ENCODE measurements at places on chromosomes 2 and 18.

GRCh38 chr2:78304678-78305077 is 720.8 kb upstream of the REG3G start:
- no peak for DNase-seq

DNA sequence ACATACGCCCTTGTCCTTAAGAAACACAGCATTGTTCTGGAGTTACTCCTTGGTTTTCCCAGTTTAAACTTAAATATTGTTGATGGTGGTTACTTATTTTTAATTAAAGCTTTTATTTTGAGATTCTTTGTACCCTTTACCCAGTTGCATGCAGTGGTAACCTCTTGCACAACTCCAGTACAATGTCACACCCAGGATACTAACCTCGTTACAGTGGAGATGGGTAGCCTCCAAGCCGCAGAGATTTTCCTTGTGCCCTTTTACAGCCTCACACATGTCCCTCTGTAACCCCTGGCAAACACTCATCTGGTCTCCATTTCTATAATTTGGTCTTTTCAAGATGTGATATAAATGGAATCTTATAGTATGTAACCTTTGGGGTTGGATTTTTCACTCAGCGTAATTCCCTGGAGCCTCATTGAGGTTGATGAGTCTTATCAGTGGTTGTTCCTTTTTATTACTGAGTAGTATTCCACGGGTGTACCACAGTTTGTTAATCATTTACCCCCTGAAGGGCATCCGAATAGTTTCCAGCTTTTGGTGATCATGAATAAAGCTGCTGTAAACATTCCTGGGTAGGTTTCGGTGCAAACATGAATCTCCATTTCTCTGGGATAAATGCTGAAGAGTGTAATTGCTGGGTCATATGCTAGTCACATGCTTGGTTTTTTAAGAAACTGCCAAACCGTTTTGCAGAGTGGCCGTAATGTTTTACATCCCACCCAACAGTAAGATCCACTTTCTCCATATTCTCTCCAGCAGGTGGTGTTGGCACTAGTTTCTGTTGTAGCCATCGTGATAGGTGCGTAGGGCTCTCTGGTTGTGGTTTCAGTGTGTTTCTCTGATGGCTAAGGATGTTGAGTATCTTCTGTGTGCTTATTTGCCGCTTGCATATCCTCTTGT is 68.6 kb downstream of the DGKD start:
- no peak for DNase-seq

GRCh38 chr2:69390001-69390400 is 3.0 kb upstream of the GFPT1 start:
- DNase-seq: peak; percentile 77

DNA sequence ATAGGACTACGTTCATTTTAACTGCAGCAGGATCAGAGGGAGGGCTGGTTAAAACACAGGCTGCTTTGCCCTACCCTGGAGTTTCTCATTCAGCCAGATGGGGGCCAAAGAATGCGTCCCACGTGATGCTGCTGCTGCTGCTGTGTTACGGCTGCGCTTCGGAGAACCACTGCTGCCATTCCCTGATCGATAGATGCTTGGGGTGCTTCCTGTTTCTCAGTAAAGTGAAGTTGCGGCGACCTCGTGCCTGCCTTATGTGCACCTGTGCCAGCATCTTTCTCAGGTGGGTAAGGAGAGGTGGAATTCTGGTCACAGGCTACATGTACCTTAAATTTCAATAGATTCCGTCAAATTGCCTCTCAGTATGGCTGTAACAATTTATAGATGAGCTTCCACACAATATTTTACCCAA is 24.7 kb upstream of the TOGARAM2 start:
- peak; percentile 43 for DNase-seq

DNA sequence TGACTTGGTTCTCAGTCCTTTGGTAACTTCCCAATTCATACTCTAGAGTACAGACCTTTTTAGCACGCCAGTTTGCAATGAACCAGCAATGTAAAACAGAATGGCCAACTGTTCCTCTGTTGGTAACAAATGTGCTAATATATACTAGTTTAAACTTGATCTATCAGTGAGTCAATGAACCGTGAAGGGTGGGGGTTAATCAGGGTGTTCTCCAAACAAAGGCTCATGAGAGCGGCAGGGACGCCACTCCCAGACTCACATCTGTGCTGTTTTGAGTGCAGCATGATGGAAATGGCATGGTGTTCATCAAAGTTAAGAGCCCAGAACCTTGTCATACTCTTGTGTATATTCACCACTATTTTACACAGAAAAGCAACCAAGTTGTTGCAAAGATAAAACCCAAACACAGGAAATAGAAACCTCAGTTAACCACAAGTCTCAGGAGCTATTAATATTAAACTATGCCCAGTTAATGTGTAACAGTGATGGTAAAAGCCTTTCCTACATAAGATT is 70.3 kb downstream of the CERKL start:
- no peak for DNase-seq

DNA sequence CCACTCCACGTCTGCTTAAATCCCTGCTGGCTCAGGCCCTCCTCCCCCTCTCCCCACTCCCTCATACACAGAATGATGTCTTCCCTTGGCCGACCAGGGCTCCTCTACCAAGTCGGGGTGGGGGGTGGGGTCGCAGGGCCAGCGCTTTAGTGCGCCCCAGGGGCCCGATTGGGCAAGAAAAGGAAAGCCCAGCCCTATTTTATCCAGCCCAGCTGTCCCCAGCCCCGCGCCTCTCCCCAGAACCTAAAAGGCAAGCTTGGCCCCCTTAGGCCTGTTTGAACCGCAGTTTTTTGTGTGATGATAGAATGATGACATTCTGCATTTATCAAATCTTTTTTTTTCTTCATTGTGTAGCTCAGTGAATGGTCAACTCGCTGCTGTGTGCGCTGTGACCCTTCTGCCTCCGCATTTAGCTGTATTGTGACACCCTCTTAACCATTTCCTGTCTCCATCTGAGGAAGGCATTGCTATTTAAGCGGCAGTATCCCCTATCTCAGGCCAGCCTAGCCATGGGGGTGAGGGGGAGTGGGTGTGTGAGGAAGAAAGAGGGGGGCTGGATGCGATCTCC is 231.4 kb downstream of the HAUS1 start:
- DNase-seq: no peak

- DNase-seq: no peak
These were observed 95.4 kb downstream of the NFATC1 start for GRCh38 chr18:79491081-79491551.

DNA sequence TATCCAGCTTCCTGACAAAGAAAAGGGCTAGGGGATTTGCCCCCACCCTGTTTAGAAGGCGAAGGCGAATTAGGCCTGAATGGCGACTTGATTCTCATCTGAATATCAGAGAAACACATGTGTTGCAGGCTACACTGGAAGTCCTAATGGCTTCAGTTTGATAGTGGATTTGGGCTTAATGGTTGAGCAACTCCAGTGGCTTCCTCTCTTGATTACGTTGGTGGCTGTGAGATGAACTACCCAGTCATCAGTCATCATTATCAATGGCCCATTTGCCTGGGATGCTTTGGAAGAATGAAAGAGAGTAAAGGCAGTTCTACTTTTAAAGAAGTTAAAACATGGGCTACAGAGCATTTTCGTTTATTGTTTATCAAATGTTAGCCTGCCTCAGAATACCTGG is 60.9 kb upstream of the IL1R1 start:
- DNase-seq: no peak

GRCh38 chr2:151437630-151438029 is 27.9 kb downstream of the RIF1 start:
- peak; percentile 29 for DNase-seq
